ENCODE measurements at places on chromosomes 11 and 22. TPM values are rescaled to one million over a fixed set of nuclear protein-coding genes. Genes with fewer than 3 reads are reported as not detected.

The ANKK1 gene
- 0.12 TPM for total RNA-seq

The SPDYC gene
- total RNA-seq, result not detected

The SVIP gene
- total RNA-seq, result 33.6 TPM

The LDLRAD3 gene
- 24.7 TPM for total RNA-seq

The ATP5MG gene
- 126 TPM for total RNA-seq

The MRTFA gene
- 24.7 TPM for total RNA-seq

Data from smooth muscle cell of the coronary artery (primary cell).